ENCODE measurements at places on chromosomes 3 and 15.
A peak's percentile ranks its signal among the peaks of the same experiment; 100 is the strongest.

GRCh38 chr3:53795176-53795575 lies 51.0 kb downstream of the CHDH start:
- DNase-seq, result peak; percentile 9

DNA sequence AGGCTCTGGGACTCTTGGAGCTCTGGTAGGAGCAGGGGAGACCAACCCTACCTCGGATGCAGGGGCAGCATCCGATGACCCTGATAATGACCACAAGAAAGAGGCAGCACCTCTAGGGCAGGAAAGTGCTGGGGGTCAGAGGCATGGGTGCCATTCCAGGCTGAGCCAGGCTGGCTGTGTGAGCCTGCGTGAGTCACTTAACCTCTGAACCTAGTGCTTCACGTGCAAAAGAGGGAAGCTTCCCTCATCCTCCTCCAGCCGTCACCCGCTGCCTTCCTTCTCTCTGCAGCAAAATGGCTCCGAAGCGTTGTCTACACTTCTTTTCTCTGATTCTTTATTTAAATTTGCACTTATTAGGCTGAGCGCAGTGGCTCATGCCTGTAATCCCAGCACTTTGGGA lies 35.5 kb downstream of the ZDHHC19 start:
- DNase-seq, result no peak

- no peak for DNase-seq
These were observed 23.7 kb downstream of the CCDC12 start for GRCh38 chr3:46952813-46953212.

GRCh38 chr3:79086514-79086913 lies 681.3 kb downstream of the ROBO1 start:
- peak; percentile 36 for DNase-seq

- no peak for DNase-seq
These were observed 139.5 kb upstream of the EIF1B start for GRCh38 chr3:40169983-40170382.

GRCh38 chr3:142664311-142664710 lies 59.5 kb upstream of the TRPC1 start:
- no peak for DNase-seq

All from M059J (cell line).